ENCODE measurements at places on chromosomes 11 and 22.

DNA sequence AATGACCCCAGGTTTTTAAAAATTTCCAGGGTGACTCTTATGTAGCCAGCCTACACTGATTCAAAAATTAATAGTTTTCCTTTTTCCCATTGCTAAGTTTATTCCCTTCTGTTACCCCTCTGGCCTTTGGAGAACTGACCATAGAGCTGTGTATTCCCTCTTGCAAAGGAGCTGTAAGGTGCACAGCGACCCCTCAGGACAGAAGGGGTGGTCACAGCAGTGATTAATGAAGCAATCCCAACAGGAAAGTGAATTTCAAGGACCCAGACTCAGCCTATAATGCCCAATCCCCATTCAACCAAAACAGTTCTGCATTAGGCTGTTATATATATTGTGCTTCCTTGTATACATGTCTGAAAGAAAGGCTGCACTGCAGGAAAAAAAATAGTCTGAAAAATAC lies 147.1 kb downstream of the WT1 start:
- DNase-seq, result no peak

- DNase-seq, result peak; percentile 21
Observed at GRCh38 chr22:19970479-19971275, 29.1 kb upstream of the TXNRD2 start.

GRCh38 chr11:23364076-23364475 lies 503.8 kb upstream of the CCDC179 start:
- DNase-seq, result no peak

- no peak for DNase-seq
Observed at GRCh38 chr11:78158987-78159652, 19.7 kb upstream of the ALG8 start.

DNA sequence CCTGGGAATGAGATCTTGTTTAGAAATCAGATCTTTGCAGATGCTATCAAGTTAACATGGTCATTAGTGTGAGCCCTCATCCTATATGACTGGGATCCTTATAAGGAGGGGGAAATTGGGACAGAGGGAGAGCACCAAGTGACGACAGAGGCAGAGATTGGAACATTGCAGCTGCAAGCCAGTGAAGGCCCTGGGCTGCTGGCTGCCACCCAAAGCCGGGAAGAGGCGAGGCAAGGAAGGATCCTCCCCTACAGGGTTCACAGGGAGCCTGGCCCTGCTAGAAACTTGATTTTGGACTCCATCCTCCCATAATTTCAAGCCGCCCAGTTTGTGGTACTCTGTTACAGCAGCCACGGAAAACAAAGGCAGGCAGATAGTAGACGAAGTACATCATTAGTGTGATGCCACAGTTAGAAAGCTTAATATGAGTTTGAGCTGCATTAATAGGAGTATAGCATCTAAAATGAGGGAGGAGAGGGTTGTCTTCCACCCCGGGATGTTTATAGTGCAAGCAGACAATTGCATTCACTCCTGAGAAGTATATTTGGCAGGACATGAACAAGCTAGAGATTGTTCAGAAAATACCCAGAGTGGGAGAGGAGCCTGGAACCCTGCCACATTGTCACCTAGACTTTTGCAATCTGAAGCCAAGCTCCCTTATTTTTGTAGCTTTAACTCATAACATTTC lies 56.8 kb upstream of the CLMP start:
- DNase-seq, result no peak

- DNase-seq, result no peak
Observed at GRCh38 chr22:50481440-50482106, at the start of gene ADM2. ADM2 (plus strand) TSS chr22:50481543; CDS start chr22:50481848, 305 bp downstream.

Measured in NCI-H2107 (cell line).